ENCODE measurements at places on chromosomes 11 and 22. TPM values are rescaled to one million over a fixed set of nuclear protein-coding genes. Genes with fewer than 3 reads are reported as not detected.

Gene MS4A7
- 81.8 TPM for total RNA-seq

Gene MS4A3
- total RNA-seq: not detected

- DNase-seq: no peak
Measured at GRCh38 chr11:65430406-65431217, 8.0 kb downstream of the NEAT1 start.

DNA sequence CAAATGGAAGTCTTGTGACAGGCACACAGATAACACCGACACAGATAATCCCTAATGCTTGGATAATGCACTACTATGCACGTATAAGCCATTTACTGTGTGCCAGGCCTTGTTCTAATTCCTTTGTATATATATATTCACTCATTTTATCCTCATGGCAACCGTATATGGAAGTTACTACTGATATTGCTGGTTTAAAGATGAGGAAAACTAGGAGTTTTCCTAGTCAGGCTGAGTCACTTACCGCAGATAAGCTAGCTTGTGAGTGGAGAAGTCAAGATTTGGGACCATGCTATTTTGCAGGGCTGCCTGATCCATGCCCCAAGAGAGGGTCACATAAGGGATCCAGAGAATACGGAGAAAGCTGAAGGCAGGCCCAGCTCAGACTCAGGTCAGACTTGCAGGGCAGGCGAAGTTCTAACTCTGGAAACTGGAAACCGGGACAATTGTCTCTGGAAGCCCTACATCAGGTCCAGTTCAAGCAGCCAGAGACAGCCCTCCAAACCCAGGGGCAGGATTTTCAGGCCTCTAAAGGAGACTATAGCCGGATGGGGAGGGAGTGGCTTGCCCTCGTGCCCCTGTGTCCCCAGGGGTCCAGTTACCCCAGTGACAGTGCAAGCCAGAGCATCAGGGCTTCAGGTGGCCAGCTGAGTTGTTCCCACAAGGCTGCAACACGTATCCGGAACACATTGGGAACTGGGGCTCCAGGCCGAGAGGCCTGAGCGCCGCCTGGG is 534.8 kb downstream of the INSC start:
- no peak for DNase-seq

DNA sequence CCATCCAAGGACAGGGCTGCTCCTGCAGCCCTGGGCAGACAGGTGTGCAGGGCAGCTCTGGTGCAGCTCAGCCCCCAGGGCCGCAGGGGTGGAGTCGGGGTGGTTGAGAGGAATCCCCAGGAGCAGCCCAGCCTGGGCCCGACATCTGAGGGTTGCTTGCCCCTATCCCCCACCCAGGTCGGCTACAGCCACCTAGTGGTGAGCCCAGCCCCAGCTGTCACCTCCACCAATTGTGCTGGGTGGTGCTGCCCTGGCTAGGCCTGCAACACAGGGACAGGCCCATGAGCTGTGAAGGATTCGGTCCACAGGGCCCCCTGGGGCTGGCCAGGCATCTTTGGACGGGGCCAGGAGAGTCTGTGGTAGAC is 29.6 kb downstream of the RTN4R start:
- no peak for DNase-seq

GRCh38 chr11:118238421-118238820 is 13.6 kb upstream of the JAML start:
- no peak for DNase-seq

GRCh38 chr11:125173556-125173955 is 9.0 kb downstream of the PKNOX2 start:
- no peak for DNase-seq

GRCh38 chr11:100397401-100397800 is 289.7 kb upstream of the ARHGAP42 start:
- no peak for DNase-seq
